Activated CD8-positive, alpha-beta memory T cell treated with anti-CD3 and anti-CD28 coated beads for 4 hours (primary cell): ENCODE measurements at places on chromosomes 4 and X.

- DNase-seq = no peak
These were observed 155.6 kb downstream of the BTC start for GRCh38 chr4:74638689-74639088.

- DNase-seq = no peak
These were observed 15.9 kb downstream of the SH3TC1 start for GRCh38 chr4:8215001-8215427.

GRCh38 chrX:134431894-134432293 lies 28.1 kb upstream of the HPRT1 start:
- DNase-seq = no peak

DNA sequence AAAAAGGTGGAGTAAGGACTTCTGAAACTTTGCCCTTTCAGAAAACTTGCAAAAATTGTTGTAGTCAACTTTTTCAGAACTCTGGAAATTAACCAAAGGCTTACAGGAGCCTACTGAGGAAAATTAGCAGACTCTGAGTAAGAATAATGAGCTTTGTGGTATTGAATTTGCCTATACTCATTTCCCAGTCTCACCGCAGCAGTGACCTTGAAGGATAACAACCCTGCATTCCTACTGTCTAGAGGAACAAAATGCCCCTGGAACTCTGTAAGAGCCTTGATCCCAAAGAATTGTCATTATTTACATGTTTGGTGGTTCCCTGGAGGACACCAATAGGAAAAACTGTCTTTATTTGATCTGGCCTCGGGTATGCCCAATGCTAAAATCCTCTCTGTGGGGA lies 57.9 kb downstream of the MND1 start:
- no peak for DNase-seq

GRCh38 chr4:60683973-60684372 lies 516.2 kb upstream of the ADGRL3 start:
- no peak for DNase-seq

DNA sequence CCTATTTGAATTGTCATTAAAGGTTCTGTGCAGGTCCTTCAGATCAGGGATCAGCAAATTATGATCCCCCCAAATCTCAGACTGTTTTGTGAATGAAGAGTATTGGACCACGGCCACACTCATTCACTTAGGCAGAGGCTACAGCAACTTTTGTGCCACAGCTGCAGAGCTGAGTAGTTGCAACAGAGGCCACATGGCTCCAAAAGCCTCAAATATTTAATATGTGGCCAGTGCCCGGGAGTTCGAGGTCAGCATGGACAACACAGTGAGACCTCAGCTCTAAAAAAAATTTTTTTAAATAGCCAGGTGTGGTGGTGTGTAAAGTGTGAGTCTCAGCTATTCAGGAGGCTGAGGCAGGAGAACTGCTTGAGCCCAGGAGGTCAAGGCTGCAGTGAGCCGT lies 100.7 kb downstream of the NSUN7 start:
- no peak for DNase-seq

DNA sequence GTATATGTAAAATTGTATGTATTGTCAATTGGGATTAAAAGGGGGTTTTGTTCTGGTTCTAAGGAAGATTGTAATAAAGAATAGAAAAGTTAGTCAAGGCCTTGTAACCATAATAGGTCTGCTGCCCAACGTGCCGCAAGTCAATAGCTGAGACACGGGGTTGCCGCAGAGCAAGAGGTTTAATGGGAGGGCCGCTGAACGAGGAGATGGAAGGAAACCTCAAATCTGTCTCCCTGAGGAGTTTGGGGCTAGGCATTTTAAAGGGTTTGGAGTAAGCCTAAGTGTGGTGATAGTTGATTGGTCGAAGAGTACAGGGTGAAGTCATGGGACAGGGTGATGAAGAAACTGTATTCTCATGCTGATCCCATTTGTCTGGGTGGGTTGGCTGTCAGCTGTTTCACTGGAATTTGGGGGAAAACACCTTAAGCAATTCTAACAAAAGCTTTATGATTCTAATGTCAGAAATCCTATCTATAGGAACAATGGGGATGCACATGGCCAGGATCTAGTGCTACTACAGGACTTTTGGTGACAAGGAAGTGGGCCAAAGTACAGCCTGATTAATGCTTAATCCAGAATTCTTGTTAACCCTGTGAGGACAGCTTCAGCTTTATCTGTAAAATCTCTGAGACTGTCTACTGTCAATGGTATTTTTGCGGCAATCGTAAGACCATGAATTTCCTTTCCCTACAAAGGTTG lies 86.9 kb downstream of the RELL1 start:
- DNase-seq = no peak

GRCh38 chrX:150158554-150159332 lies 204.4 kb upstream of the MAMLD1 start:
- no peak for DNase-seq

GRCh38 chr4:98749206-98749605 lies 90.8 kb upstream of the TSPAN5 start:
- DNase-seq = no peak

DNA sequence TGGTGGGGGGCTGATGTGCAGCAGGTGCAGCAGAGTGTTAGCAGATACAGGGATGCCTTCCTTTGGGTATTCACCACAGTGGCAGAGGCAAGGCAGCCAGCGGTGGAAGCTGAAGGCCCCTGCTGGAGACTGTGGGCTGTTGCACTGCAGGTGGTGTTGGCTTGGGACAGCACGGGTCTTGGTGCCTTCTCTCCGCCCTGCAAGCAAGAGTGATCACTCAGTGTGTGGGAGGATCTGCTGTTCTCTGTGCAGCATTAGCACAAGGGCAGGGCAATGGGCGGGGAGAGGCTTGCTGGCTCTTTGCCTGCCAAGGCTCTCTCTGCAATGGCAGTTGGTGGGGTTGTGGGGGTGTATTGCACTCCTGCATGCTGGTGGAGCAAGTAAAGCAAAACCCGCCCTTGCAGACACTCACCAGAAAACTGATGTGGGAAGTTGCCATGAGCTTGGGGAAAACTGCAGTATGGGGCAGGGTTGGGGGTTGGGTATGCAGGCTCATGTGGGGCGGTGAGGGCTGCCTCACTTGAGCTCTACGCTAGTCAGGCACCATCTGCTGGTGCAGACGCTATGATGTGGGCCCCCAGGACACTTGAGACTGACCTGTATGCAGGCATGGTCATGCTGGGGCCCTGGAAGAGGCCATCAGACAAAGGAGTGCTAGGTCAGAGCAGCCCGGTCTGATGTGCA lies 820.8 kb upstream of the GRIA3 start:
- no peak for DNase-seq

GRCh38 chr4:8198206-8198905 lies 734 bp upstream of the SH3TC1 start:
- no peak for DNase-seq

GRCh38 chr4:75429208-75429607 lies 85.0 kb downstream of the RCHY1 start:
- no peak for DNase-seq

DNA sequence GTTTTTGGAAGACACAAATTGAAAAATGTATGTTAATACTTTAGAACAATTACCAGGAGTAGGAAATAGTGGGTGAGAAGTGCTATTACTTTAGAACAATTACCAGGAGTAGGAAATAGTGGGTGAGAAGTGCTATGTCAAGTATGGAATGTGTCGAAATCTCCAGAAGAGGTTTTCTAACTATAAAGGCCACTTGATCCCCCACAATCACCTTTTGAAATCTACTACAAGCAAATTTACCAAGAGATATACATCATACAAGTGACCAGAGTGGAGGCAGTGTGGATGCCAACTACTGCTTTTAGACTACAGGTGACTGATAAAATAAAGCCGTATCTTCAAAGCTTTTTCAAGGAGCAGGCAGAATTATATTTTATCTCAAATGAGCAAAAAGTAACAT lies 43.1 kb downstream of the MAB21L2 start:
- no peak for DNase-seq

DNA sequence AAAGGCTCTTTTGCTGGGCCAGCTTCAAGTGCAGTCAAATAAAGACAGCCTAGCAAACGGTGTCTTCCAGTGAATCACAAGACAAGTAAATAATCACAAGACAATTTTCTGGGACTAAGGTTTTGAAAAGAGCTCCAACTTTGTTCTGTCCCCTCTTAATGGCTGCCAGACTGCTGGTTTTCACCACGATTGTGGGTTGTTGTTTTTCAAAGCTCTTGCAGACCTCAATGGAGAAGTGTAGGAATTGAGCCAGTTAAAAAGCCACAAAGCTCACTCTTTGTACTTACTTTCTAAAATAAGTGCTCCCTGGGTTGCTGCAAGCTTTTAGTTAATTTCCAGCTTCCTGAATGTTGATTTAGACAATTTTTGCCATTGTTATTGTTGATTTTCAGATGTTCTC lies 405.8 kb upstream of the HTR2C start:
- DNase-seq = no peak

GRCh38 chr4:38803833-38804653 lies 548 bp downstream of the TLR1 start:
- DNase-seq = no peak

DNA sequence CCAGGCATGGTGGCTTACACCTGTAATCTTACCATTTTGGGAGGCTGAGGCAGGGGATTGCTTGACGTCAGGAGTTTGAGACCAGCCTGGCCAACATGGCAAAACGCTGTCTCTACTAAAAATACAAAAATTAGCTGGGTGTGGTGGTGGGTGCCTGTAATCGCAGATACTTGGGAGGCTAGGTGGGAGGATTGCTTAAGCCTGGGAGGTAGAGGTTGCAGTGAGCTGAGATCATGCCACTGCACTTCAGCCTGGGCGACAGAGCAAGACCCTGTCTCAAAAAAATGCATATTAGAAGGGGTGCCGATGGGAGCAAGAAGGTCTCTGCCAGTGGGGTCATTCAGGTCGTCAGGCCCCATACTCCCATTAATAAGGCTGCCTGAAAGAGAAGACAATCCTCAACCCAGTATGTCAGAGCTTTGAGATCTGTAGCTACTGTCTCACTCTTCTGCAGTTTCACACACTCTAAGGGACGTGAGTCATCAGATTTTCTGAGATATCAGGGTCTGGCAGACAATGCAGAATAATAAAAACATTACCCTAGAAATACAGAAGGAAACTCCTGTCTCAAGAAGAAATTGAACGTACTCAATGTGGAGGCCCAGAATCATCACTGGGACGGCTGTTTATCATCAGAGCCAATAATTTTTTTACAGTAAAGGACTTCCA lies 176.7 kb upstream of the FAT1 start:
- DNase-seq = no peak

DNA sequence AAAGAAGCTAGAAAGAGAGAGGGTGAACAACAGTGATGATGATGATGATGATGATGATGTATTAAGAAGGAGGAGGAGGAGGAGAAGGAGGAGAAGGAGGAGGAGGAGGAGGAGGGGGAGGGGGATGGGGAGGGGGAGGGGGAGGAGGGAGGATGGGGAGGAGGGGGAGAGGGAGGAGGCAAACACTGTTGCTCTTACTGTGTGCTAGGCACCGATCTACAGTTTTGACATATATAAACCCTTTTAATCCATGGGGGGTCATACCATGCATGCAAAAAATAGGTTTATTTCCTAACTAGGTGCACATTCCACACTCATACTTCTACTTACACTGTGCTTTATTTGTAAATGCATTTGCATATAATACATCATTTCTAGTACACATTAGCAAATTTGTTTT lies 482.8 kb upstream of the FAM241A start:
- DNase-seq = no peak

DNA sequence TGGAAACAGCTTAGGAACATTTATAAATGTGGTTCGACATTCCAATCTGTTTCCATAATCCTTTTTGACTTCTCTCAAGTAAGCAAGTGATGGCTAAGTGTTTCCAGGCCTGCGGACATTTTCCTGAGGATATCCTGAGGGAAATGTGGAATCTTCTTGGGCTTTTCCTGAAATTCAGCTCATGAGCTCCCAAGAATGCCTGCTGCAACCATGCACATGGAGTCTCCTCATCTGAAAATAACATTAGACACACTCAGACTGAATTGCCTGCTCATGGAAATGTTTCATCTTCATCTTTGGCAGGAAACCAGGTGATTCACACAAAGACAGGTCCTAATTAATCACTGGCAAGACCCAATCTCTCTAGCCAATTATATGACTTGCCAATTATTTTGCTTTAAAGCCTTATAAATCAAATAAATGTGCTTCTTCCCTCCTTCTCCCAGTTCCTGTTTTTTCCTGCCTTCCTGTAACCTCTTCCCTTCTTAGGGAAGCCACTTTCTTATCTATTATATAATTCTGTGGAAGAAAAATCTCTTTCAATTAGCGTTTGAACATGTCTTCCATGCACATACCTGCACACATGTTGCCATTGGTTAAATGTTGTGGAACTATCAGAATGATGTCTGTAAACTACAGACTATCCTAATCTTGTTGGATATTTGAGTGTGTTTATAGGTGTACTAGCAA lies 104.6 kb upstream of the MXRA5 start:
- DNase-seq = no peak

DNA sequence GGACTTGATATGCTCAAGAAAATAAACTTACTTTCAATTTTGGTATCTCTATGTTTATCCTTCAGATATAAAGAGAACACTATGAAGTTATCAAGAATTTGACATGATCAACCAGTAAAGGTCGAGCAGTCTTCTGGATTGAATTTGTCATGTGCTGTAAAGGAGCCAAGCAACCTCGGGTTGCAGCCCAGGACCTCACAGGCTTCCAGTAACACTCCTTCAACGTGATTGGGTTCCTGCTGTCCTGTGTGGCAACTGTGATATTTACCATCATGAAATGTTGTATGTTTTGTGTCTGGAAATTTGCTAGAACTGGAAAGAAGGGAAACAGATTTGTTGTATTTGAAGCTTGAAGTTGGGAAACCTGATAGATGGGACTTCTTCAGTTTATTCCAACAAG lies 52.0 kb upstream of the UGT2B7 start:
- no peak for DNase-seq

GRCh38 chrX:20372533-20372932 lies 105.8 kb upstream of the RPS6KA3 start:
- DNase-seq = no peak

- DNase-seq = no peak
These were observed 63.2 kb upstream of the UGT2B7 start for GRCh38 chr4:69032847-69033638.

GRCh38 chrX:48076343-48076742 lies 4.9 kb upstream of the ZNF630 start:
- DNase-seq = no peak

GRCh38 chrX:72245461-72246089 lies 6.7 kb upstream of the ERCC6L start:
- no peak for DNase-seq

DNA sequence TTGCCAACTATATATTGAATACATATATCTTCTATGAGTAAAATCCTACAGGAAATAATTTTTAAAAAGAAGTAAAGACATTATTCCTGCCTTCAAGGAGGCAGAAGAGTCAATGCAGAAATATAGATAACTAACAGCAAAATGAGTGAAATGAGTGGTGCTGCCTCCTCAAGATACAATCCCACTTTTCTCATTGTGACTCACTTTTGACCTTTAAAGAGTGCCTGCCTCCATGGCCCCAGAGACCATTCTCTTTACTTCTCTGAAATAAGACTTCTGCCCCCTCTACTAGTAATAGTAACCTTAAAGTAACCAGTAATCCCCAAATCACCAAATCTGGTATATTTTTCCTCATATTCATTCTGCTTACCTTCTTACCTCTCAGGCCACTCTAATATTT lies 15.5 kb downstream of the SLC10A7 start:
- DNase-seq = no peak

DNA sequence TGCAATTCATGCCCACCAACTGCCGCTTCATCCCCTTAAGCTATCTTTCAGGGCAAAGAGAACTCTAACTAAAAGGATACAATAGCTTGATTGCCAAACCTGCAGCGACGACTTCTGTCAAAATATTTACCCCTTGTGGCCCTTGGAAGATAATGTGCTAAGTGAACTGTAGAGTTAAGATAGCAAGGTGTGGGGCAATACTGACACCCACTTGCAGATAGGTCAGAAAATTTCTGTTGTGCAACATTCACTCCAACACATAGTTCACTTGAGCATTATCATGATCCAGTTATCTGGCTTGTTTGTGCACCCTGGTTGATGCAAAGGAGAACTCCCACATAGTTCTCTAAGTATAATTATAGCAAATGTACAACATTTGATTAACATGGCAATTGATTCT lies 55.6 kb downstream of the RHOXF2B start:
- DNase-seq = no peak
